ENCODE measurements at places on chromosomes 4 and X.

DNA sequence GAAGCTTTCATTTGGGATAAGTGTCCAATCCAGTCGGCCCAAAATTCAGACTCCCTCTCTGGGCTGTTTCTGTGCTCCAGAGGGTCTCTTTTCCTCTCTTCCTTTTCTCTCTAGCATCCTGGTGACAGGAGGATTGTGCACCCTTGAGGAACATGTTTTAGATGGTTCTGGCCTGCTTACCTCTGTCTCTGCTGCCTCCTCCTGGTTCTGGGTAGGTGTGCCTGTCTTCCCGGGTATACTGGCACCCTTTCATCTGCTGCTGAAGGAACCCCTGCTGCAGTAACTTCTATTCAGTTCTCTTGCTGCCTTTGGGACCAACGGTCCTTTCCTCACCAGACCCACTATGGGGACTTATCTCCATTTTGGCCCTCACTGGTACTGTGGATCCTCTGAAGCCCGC lies 53.2 kb downstream of the HMGB2 start:
- peak; percentile 29 for DNase-seq

DNA sequence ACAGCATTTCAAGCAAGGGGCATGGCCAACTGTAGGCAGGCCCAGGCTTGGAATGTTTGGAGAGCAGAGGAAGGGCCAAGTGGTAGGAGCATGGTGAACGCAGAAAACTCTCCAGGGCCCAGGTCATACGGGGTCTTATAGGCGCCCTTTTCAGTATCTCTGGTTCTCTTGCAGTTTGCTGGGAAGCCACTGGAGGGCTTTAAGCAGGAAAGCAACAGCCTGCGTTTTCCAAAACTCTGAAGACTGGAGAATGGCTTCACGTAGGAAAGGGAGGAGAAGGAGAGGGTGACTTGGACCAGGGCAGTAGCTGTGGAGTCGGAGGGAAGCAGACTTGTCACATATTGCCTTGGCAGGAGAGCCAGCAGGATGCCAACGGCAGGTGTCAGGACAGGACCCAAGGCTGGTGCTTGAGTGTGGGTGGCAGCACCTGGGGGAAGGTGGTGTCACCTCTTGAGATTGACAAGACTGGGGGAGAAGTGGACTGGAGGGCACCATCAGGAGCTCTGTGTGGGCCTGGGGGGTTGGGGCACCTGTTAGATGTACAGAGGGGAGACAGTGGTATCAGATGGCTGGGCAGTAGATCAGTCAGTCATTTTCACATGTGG lies 21.9 kb downstream of the TKTL1 start:
- no peak for DNase-seq

DNA sequence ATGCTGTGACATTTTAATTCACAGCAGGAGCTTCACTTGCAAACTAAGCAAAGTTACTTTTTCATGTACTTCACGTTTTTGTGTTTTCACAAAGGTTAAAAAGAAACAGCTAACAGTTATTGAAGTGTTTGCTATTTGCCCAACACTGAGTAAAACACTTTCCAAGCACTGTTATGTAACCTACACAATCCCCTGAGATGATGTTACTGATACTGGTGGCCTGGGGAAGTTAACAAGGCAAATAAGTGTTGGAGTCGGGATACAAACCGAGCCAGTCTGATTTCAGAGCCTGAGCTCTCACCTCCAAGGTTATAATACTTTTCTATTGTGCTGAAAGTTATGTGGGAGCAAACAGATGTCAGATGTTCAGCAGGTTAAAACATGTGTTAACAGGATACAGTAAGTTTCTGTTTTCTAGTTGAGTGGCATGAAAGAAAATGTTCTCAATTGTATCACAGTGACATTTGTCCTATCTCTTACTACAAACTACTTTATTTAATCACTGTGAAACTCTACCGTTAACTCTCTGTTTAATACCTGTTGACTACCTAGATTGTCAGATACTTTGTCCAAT lies 3.9 kb upstream of the CXCL13 start:
- no peak for DNase-seq

DNA sequence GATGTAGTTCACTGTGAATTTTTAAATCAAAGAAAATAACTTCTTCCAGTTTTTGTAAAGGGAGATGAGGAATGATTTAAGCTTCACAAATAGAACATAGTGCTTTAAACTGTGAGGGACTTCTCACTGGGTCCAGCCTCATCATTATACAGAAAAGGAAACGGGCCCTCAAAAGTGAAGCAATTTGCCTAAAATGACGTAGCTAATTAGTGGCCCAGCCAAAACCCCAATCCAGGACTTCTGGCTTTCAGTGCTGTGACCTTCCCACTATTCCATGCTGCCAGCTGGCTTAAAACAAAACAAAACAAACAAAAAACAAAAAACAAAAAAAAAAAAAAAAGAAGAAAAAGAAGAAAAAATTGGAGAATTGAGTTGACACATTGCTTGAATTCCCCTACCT lies 45.0 kb upstream of the STOX2 start:
- DNase-seq = no peak

DNA sequence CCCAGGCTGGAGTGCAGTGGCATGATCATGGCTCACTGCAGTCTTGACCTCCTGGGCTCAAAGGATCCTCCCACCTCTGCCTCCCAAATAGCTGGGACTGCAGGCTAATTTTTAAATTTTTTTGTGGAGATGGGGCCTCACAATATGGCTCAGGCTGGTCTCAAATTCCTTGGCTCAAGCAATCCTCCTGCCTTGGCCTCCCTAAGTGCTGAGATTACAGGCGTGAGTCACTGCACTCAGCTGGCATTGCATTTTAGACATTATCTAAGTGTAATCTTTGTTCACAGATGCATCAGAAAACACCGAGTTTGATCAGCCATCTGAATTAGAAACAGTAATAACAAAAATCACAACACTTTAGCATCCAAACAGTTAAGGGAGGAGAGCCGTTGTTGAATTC lies 53.4 kb upstream of the CBR4 start:
- no peak for DNase-seq

DNA sequence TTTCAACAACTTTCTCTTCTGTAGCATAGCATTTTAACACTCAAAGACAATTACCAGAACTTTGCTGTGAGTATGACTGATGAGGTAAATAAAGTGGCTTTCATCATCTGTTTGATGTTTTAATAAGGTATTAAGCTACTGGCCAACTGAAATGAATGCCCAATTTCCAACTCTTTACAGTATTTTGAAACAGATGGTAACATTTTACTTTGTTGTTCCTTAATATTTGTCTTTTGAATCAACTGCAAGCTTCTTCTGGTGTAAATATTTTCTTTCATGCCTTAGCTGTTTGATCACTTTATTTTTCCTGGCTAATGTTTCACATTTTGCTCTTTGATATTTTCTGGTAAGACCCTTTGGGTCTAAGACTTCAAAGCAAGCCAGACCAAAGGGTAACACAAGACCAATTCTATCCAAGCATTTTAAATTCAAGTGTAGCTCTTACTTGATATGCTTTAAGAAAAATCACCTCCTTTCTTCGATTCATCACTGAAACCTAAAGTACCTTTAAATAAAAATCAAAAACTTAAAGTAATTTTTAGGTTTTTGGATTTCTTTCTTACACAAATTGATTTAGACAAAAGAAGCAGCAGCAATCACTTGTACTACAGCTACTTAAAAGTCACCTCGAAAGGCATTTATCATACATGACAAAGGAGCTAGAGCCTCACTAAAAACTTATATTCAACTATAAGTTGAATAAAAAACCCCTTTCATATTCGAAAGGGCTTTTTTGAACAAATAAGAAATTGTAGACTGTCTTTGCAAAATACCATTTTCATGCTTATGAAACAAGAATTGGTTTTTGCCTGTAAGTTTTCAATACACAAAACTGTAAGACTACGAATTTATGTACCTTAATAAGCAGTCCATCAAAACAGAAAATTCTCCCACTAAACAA lies 57.6 kb downstream of the TBCK start:
- DNase-seq = no peak

DNA sequence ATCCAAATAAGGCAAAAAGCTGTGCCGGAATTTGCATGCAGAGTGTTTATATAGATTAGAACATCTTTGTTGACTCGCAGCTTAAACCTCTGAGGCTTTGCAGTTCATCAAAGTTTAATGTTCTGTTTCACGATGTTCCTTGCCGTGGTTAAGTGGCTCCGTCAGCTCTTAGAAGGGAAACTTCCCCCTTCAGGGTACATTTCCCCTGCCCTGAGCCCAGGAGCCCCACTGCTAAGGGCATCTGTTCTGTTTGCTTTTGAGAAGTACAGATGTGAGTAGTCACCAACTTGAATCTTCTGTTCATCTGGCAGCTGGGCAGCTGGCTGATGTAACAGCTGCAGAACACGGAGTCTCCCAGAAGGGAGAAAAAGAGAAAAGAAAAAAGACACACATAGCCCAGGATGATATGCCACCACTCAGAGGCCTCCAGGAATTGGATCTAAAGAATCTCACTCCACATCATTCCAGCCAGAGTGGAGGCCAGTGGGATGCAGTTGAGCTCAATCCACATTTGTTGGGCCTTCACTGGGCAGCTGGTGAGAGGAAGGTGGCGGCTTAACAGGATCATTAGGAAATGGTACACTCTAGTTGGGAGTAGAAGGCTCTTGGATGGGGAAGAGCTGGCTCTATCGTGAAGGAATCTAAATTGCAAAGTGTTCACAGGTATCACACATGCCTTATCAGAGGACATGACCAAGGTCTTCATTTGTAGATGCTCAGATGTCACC lies 178.7 kb upstream of the RBPJ start:
- DNase-seq = no peak

- DNase-seq = no peak
Observed at GRCh38 chr4:7207628-7208231, 15.4 kb downstream of the SORCS2 start.

GRCh38 chrX:141742666-141743065 lies 44.1 kb upstream of the SPANXD start:
- DNase-seq = no peak

GRCh38 chr4:40846532-40846931 lies 96.8 kb downstream of the NSUN7 start:
- no peak for DNase-seq

DNA sequence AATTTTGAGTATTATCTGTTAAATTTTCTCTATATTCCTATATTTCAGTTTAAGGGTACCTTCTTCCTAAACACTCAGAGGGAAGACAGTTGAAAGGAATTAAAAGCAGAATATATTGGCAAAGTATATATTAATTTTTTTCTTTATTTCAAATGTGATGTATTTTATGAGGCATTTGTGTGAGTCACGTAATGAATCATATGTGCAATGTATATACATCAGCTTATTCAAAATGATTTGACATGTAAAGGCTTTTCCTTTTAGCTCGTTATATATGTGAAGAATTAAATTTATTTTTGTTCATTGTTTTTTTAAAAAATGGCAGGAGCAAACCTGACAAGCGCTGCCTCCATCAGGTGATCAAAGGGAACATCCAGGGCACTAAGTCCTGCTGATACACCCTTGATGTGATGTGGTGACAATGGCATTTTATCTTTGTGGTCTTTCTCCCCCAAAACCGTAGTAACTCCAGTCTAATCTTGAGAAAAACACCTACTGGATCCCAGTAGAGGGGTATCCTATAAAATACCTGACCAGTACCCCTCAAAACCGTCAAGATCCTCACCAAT lies 8.9 kb downstream of the WWC2 start:
- DNase-seq = no peak

DNA sequence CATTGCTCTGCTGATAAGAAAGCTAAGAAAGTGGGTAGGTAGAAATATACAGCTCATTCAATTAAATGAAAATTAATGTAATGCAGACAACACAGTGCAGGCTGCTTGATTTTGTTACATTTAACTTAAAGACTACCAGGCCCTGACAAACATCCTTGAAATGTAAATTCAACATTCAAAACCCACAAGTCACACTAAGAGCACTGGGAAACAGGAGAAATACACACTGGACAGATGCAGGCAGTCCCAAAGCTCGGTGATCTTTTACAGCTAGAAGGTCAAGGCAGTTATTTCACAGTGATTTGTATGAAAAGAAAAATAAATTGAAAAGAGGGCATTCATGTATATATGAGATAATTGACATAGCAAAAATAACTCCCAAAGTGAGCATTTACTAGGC lies 94.3 kb upstream of the PLAC1 start:
- DNase-seq = no peak

DNA sequence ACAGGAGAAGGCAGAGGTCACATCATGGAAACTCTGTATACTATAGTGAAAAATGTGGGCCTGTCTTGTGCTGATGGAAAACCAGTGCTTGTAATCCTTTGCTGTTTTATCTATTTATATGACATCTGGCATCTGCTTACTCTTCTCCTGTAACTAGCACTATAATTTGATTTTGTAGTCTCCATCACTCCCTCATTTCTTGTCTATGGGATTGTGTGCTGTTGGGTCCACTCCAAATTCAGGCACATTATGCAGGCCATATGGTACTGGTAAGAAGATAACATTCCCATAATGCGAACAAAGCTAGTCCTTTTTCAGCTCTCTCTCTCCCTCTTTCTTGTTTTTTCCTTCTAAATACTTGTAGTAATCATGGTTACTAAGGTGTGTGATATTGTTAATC lies 581.2 kb upstream of the IGFBP7 start:
- no peak for DNase-seq

DNA sequence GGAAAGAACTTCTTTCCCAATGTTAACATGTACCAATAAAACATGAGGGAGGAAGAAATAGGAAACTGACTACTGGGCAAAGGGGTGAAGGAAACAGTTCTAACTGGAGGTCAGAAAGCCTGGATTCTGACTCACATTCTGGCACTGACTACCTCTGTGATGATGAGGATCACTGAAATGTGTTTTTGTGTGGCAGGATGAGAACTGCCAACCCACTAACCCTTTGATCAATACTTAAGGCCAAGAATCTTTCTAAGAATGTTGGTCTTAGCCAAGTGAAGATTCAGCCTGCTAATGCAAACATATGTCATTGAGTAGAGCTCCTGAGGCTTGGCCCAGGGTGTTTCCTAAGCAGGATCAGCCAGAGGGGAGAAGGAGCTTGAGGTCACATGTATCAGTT lies 4.6 kb downstream of the ALAS2 start:
- DNase-seq = no peak

DNA sequence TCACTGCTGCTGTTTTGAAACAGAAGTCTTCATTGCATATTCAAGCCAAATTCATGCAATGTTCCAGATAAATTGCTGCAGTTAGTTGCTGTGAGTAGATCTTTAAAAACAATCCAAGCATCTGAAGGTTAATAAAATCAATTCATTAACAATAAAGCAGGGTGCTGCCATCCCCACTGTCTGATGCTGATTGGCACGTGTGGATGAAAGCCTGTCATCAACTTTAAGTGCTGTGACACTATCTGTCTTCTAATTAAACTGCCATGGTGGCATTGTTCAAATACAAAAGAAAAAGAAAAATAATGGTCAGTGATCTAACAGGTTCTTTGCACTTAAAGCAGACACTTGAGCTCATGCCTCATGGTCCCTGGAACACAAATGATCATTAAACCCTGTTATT lies 63.0 kb upstream of the MND1 start:
- DNase-seq = no peak

DNA sequence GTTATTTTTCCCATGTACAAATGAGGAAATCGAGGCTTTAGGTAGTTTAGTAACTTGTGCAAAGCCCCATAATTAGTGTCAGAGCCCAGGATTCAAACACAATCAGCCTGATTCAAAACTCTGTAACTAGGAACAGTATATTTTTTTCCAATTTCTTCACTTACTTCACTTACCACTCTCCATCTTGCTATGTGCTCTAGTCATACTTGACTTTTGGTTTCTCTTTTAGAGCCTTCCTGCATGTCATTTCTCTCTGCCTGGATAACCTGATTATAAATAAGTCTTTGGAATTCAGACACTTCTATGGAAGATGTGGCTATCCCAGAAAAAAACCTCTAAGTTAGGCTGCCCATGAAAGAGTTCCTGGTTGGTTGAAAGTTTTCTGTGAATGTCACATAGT lies 22.2 kb downstream of the SATL1 start:
- no peak for DNase-seq

- no peak for DNase-seq
Observed at GRCh38 chr4:25981749-25982148, 67.7 kb downstream of the SMIM20 start.

- DNase-seq = peak; percentile 29
Observed at GRCh38 chr4:153451911-153452657, 14.1 kb upstream of the TMEM131L start.

Measured in GF-D8 (cell line).